ENCODE measurements at places on chromosomes 12 and 14. TPM values are rescaled to one million over a fixed set of nuclear protein-coding genes. Genes with fewer than 3 reads are reported as not detected.

- no peaks in the 10 kb centered on the region for H3K36me3 ChIP-seq
- DNase-seq, result no peak
- H3K27ac ChIP-seq, result peak overlapping the region; percentile 59
- peak overlapping the region; percentile 72 for H3K4me3 ChIP-seq
- peaks cover 13% of the 10 kb centered on the region for H3K27me3 ChIP-seq
Measured at GRCh38 chr14:104865631-104866441, 768 bp downstream of the CEP170B start.

Gene LRIG3
- 7.3 TPM for total RNA-seq

Gene PLBD1
- 5.5 TPM for total RNA-seq

GRCh38 chr12:49253033-49253623, 11.8 kb upstream of the TUBA1C start:
- no peak overlapping the region for H3K27ac ChIP-seq
- no peak overlapping the region for H3K4me3 ChIP-seq
- DNase-seq, result no peak
- no peaks in the 10 kb centered on the region for H3K27me3 ChIP-seq
- no peaks in the 10 kb centered on the region for H3K36me3 ChIP-seq

GRCh38 chr12:26803552-26803951, 29.4 kb downstream of the ITPR2 start:
- H3K27ac ChIP-seq, result no peak overlapping the region
- no peak overlapping the region for H3K4me3 ChIP-seq

- no peak overlapping the region for H3K27ac ChIP-seq
- no peaks in the 10 kb centered on the region for H3K27me3 ChIP-seq
- no peaks in the 10 kb centered on the region for H3K36me3 ChIP-seq
- DNase-seq, result no peak
- H3K4me1 ChIP-seq, result no peaks in the 10 kb centered on the region
Measured at GRCh38 chr12:92403210-92404175, 257.8 kb upstream of the BTG1 start.

DNA sequence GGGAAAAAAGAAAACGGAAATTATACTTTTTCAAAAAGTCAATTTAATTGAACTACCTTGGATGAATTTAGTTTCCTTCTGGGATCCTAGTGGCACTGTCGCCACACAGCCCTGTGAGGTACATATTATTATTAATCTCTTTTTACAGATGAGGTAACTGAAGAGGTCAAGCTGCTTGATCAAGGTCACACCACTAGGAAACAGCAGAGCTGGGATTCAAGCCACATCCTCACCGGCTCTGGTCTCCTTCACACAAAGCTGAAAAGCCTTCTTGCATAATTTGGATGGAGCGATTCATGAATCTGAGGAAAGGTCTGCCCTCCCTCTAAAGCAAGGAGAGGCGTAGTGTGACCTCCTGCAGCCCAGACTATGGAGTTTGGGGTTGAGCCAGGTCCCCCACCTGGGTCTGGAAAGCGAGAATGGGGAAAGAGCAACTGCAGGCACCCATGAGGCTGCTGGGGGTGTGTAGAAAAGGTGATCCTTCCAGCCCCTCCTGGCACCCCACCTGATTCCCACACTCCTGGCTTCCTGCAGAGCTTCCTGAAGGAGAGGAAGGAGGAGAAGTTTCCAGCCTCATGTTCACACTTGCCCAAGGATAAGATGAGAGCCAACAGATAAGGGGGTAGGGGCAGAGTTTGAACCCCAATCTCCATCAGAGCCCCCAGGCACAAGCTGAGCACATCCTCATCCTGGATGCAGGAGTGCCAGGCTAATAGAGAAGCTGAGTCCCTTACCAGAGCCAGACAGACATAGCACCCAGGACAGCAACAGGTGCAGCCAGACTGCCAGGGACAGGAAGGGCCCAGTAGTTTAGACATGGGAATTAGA, 3.9 kb upstream of the KRT79 start:
- no peak overlapping the region for H3K4me3 ChIP-seq
- no peak overlapping the region for H3K27ac ChIP-seq
- H3K27me3 ChIP-seq, result no peaks in the 10 kb centered on the region
- DNase-seq, result no peak
- no peaks in the 10 kb centered on the region for H3K4me1 ChIP-seq
- no peaks in the 10 kb centered on the region for H3K36me3 ChIP-seq

- no peaks in the 10 kb centered on the region for H3K4me1 ChIP-seq
- no peaks in the 10 kb centered on the region for H3K27me3 ChIP-seq
- no peaks in the 10 kb centered on the region for H3K36me3 ChIP-seq
- no peak for DNase-seq
- no peak overlapping the region for H3K4me3 ChIP-seq
- no peak overlapping the region for H3K27ac ChIP-seq
Measured at GRCh38 chr12:104507672-104508071, 50.9 kb downstream of the CHST11 start.

DNA sequence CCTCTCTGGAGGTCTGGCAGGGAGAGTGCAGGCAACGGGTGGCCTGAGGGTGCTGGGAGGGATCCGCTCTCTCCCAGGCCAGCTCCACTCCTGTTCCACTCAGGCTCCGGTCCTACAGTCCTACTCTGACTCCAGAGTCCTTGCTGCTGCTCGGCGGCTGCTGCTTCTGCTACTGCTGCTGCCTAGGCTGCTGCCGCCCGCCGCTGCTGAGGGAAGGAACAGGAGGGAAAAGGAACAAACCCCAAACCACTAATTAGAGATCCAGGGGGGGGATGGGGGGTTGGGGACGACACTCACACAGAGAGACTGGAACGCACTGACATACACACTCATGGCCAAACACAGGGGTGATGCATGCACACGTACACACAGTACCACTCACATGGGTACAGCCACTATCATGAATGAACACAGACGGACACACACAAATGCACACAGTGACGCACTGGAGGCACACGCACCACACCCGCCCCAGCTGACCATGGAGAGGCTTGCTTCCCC, at the start of gene SP7:
TSS of gene SP7 (minus strand) at position 174 of the 501 bp plus-strand sequence. CDS start 708 bp downstream, outside the sequence.
- H3K4me1 ChIP-seq, result no peaks in the 10 kb centered on the region
- H3K4me3 ChIP-seq, result no peak within 1 kb of the TSS
- peaks cover 15% of the 10 kb centered on the region for H3K27me3 ChIP-seq
- no peak for DNase-seq
- no peak within 1 kb of the TSS for H3K27ac ChIP-seq

Gene HNRNPC
- 281 TPM for total RNA-seq

Gene GPX2
- 0.49 TPM for total RNA-seq

Gene OLR1
- total RNA-seq, result not detected

DNA sequence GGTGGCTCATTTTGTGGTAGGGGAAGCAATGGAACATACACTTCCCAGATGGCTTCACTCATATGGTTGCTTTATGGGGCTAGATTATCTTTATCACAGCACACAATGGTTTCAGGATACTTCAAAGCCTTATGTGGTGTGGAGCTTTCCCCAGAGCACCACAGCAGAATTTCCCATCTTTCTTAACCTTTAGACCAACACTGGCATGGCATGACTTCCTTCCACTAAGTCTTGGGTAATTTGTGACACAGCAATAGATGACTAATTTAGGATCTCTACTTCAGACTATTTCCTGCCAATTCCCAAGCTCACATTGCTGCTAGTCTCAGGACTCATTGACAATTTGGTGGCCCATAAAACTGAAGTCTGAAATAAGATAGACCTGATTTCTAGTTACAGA, 36.9 kb upstream of the DCN start:
- H3K4me1 ChIP-seq, result no peaks in the 10 kb centered on the region
- no peak for DNase-seq
- no peaks in the 10 kb centered on the region for H3K36me3 ChIP-seq
- H3K4me3 ChIP-seq, result no peak overlapping the region
- H3K27ac ChIP-seq, result no peak overlapping the region

Gene KERA
- not detected for total RNA-seq
